ENCODE measurements at places on chromosomes 11 and 22. TPM values are rescaled to one million over a fixed set of nuclear protein-coding genes. Genes with fewer than 3 reads are reported as not detected.

DNA sequence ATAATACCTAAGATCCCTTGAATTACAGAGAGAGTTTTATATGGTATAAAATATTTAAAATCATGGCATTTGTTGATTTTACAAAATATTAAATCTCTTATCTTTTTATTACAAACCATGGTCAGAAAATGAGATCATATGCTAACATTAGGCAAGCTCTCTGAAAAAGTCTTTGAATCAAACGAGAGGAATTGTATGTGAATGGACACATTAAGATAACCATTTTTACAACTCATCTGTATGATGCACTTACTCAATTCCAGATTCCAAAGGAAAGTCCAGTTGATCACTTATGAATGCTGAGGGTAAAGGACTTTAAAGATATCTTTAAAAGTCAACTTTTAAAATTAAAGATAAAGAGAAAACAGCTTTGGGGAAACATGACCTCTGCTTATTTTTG, 83.5 kb upstream of the LUZP2 start:
- H3K4me1 ChIP-seq, result no peaks in the 10 kb centered on the region
- no peak for DNase-seq
- H3K4me3 ChIP-seq, result no peak overlapping the region
- no peaks in the 10 kb centered on the region for H3K36me3 ChIP-seq
- H3K27ac ChIP-seq, result no peak overlapping the region

- H3K4me1 ChIP-seq, result peaks cover 3% of the 10 kb centered on the region
- H3K4me3 ChIP-seq, result no peak overlapping the region
- H3K27ac ChIP-seq, result no peak overlapping the region
- peak; percentile 59 for DNase-seq
These were observed 449.3 kb downstream of the OPCML start for GRCh38 chr11:133082841-133083488.

DNA sequence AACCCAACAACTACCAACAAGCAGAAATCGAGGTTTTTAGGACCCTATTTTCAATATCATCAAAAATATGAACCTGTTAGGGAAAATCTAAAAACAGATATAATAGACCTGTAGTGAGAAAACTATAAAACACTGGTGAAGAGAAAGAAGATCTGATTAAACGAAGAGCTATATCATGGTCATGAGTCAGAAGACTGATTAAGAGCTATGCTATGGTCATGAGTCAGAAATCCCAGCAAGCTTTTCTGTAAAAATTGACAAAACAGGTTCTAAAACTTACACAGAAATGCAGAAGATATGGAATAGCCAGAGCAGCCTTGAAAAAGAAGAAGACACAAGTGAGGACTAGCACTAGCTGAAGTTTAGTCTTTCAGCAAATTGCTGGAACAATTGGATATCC, 345.0 kb downstream of the TBC1D22A start:
- H3K4me3 ChIP-seq, result no peak overlapping the region
- H3K4me1 ChIP-seq, result no peaks in the 10 kb centered on the region
- no peak overlapping the region for H3K27ac ChIP-seq
- DNase-seq, result no peak

Gene TCN2
- total RNA-seq, result 0.32 TPM

Gene FTH1
- 751 TPM for total RNA-seq

GRCh38 chr22:33544707-33545106, 375.6 kb downstream of the LARGE1 start:
- no peak overlapping the region for H3K27ac ChIP-seq
- no peak overlapping the region for H3K4me3 ChIP-seq
- no peak for DNase-seq
- H3K4me1 ChIP-seq, result peaks cover 3% of the 10 kb centered on the region

Gene HBG2
- not detected for total RNA-seq

GRCh38 chr22:32480238-32480637, 5.6 kb downstream of the FBXO7 start:
- no peak overlapping the region for H3K4me3 ChIP-seq

Gene ADAMTS15
- 0.04 TPM for total RNA-seq

Gene NRIP3
- total RNA-seq, result 0.62 TPM

- no peak for DNase-seq
- H3K36me3 ChIP-seq, result peaks cover 26% of the 10 kb centered on the region
- H3K4me1 ChIP-seq, result peaks cover 36% of the 10 kb centered on the region
- H3K27ac ChIP-seq, result peak overlapping the region; percentile 100
- H3K27me3 ChIP-seq, result no peaks in the 10 kb centered on the region
These were observed 822 bp downstream of the RBX1 start for GRCh38 chr22:40951795-40952605.

Gene C22orf42
- total RNA-seq, result not detected

Gene LRRC75B
- total RNA-seq, result 1.0 TPM

DNA sequence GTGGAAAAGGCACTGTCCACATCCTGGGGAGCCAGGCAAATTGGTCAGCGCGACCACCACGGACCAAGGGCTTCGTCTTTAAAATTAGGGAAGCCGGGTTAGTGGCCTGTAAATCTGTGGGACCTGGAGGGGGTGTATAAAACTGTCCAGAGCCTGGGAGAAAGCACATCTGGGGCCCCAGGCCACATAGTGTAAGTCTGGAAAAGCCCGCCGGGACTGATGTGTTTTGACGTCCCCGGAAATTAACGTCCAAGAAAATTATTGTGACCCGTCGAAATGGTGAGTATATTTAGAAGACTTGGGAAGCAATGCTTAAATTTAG, 4.2 kb upstream of the IGF2 start:
- H3K4me1 ChIP-seq, result peaks cover 9% of the 10 kb centered on the region
- no peak for DNase-seq
- no peaks in the 10 kb centered on the region for H3K36me3 ChIP-seq
- H3K27ac ChIP-seq, result no peak overlapping the region
- H3K27me3 ChIP-seq, result peaks cover 70% of the 10 kb centered on the region

DNA sequence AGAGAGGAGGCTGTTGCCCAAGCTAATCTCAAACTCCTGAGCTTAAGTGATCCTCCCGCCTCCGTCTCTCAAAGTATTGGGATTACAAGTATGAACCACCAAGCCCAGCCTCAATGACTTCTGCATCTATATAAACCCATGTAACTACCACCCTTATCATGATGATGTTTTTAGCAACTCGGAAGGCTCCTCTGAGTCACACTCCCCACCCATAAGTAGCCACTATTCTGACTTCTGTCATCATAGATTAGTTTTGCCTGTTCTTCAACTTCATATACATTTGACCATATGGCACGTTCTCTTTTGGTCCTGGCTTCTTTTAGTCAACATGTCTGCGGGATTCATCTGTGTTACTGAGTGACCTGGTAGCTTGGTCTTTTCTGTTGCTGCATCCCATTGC, 6.4 kb upstream of the FOSL1 start:
- no peak for DNase-seq
- H3K27me3 ChIP-seq, result peaks cover 19% of the 10 kb centered on the region
- no peaks in the 10 kb centered on the region for H3K36me3 ChIP-seq
- no peak overlapping the region for H3K4me3 ChIP-seq

GRCh38 chr11:3166268-3167142, 1.4 kb upstream of the OSBPL5 start:
- H3K4me1 ChIP-seq, result peaks cover 24% of the 10 kb centered on the region
- H3K4me3 ChIP-seq, result no peak overlapping the region
- peaks cover 33% of the 10 kb centered on the region for H3K27me3 ChIP-seq
- H3K36me3 ChIP-seq, result no peaks in the 10 kb centered on the region

- H3K27me3 ChIP-seq, result no peaks in the 10 kb centered on the region
- H3K4me3 ChIP-seq, result no peak overlapping the region
- H3K36me3 ChIP-seq, result no peaks in the 10 kb centered on the region
- no peak for DNase-seq
- H3K27ac ChIP-seq, result no peak overlapping the region
These were observed 396.8 kb downstream of the GUCY1A2 start for GRCh38 chr11:106621484-106621883.

DNA sequence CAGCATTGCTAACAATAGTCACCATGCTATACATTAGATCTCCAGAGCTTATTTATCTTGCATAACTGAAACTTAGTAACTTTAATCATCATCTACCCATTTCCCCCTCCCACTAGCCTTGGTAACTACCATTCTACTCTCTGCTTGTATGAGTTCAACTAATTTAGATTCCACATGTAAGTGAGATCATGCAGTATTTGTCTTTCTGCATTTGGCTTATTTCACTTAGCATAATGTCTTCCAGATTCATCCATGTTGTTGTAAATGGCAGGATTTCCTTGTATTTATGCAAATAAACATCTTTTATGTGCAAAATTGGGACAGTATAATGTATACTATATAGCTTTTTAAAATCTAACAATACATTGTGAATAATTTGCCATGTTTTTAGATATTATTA, 66.0 kb upstream of the ZBED5 start:
- no peaks in the 10 kb centered on the region for H3K36me3 ChIP-seq
- H3K4me1 ChIP-seq, result no peaks in the 10 kb centered on the region
- DNase-seq, result no peak
- H3K27me3 ChIP-seq, result peaks cover 12% of the 10 kb centered on the region
- H3K4me3 ChIP-seq, result no peak overlapping the region

Gene MRGPRX3
- total RNA-seq, result not detected

GRCh38 chr11:112289588-112290492, 29.2 kb upstream of the PLET1 start:
- peaks cover 21% of the 10 kb centered on the region for H3K36me3 ChIP-seq
- peak; percentile 86 for DNase-seq
- H3K4me3 ChIP-seq, result peak overlapping the region; percentile 75
- peaks cover 35% of the 10 kb centered on the region for H3K4me1 ChIP-seq
- peak overlapping the region; percentile 77 for H3K27ac ChIP-seq

GRCh38 chr22:41274856-41275255, 11.1 kb downstream of the RANGAP1 start:
- H3K27me3 ChIP-seq, result no peaks in the 10 kb centered on the region
- DNase-seq, result no peak
- H3K4me3 ChIP-seq, result no peak overlapping the region
- peaks cover 46% of the 10 kb centered on the region for H3K36me3 ChIP-seq
- H3K4me1 ChIP-seq, result no peaks in the 10 kb centered on the region

Gene MUC5AC
- total RNA-seq, result not detected
